Brain pericyte (primary cell): ENCODE measurements at places on chromosomes 3 and 15.

- no peak for DNase-seq
These were observed 204.4 kb downstream of the OTOL1 start for GRCh38 chr3:161700998-161701397.

GRCh38 chr3:24566927-24567326 is 72.3 kb upstream of the THRB start:
- DNase-seq: no peak

DNA sequence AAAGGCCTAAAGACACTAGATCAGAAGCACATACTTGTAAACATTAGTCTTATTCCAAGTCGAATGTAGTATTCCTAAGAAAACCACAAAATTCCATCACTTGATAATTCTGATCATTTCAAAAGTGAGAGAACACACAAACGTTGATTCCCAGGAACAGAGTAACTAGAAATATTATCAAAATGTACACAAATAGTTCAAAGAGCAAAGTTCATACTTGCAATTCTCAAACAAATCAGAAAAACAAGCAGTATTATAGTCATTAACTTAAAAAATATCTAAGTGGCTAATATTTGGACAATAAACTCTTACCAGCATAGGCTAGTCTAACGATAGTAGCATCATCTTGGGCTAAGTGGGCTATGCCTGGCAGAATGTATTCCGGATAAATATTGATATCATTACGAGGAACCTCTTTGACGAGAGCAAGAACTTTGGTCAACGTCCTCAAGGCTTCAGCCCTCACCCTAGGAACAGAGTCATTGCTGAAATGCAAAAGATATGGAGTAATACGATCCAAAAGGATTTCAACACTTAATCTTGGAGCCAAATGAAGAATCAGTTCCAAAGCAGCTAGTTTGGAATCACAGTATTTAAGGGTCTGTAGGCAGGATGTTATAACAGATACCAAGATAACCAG is 13.3 kb downstream of the PIK3R4 start:
- no peak for DNase-seq

- DNase-seq: no peak
These were observed 71.2 kb downstream of the CYP19A1 start for GRCh38 chr15:51267051-51267702.

- DNase-seq: no peak
These were observed 79.1 kb downstream of the FOXP1 start for GRCh38 chr3:71504250-71505036.
